ENCODE measurements at places on chromosomes 11 and 22. TPM values are rescaled to one million over a fixed set of nuclear protein-coding genes. Genes with fewer than 3 reads are reported as not detected.

GRCh38 chr22:30637701-30638114, 2.1 kb downstream of the SLC35E4 start:
- DNase-seq, result no peak

Gene DBX1
- not detected for total RNA-seq

DNA sequence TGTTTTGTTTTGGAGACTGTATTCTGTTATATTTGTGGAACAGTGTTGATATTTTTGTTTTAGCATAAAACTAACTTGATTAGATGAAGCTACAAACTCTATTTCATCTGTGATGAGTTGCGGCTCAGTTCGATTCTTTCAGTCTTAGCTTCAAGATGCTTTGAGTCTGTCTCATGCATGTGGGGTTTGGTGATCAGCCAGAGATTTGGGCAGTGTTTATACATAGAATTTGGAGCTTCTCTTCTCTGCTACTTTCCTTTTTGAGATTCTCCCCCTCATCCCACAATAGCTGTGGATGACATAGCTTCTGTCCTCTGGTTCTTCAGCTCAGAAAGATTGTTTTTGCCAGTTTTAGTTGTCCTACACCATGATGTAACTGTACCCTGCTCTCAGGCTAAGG, 90.4 kb downstream of the ARHGAP20 start:
- DNase-seq, result no peak

DNA sequence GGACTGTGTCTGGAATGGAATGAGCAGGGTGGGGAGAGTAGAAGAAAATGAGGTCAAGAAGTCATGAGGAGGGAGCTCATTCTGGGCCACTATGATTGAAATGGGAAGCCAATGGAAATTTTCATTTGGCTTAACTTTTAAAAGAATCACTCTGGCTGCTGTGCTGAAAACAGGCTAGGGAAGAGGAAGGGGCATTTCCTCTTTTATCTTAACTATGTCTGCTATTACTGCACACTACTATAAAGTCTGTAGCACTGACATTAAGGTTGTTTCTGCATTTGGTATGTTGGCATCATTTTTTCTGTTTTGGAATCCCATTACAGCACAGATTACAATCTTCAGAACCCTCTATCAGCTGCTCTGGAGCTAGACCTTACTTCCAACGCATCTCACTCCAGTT, 8.2 kb downstream of the PATL1 start:
- no peak for DNase-seq

GRCh38 chr11:74008373-74009229, at the start of gene UCP3:
Gene UCP3, minus strand, starts transcription at chr11:74009085. Its CDS starts 2,043 bp downstream, at chr11:74007042.
- DNase-seq, result peak; percentile 39

- no peak for DNase-seq
Measured at GRCh38 chr11:110071197-110071596, 22.0 kb upstream of the ZC3H12C start.

Gene KRTAP5-10
- total RNA-seq, result not detected

Gene OR52I2
- total RNA-seq, result not detected

DNA sequence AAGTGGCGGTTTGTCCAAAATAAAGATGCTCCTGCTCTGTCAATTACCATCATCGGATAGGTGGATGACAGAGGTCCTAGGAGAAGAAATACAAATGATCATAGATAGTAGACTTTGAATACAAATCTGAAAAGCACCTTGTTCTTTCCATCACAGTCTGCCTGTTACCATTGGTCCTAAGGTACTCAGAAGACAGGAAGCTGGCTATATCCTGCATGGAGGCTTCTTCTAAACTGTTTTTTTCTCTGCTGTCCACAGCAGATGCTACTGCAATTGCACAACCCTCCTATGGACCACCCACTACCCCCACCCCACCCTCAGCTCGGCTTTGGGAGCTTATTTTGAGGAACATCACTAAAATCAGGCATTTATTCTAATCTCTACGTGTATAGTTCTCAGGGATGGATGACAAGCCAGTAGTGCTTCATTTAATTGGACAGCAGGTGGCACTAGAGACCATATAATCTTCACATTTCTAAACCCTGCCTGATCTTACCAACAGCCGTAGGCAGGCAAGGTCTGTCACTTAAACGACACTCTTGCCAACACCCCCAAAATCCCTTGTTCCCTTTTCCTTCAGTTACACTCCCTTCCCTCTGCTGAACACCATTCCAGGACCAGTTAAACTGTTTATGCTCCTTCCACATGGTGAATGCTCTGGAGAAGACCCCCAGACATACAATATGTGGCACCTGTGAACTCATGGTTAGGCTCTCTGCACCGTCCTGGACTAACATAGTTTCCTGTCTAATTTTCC, 6.6 kb upstream of the PTS start:
- peak; percentile 91 for DNase-seq

- no peak for DNase-seq
Measured at GRCh38 chr22:44705022-44705297, 3.0 kb downstream of the PRR5 start.

DNA sequence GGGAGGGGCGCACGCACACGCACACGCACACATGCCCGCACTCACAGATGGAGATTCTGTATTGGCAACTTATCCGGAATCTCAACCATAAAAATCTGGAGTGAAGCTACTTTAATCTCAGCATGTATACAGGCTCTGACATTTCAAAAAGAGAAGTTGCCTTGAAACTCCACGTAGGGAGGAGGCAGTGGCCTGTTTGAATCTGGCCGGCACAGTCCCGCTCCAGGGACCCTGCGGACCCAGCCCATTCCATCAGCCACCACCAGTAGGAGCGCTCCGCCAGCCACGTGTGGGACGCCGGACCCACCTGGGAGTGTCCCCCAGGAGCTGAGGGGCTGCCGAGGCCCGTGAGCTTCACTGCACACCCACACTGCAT, 1.9 kb upstream of the SYT8 start:
- DNase-seq, result peak; percentile 8

- DNase-seq, result no peak
Measured at GRCh38 chr22:39359659-39360195, 9.9 kb downstream of the SYNGR1 start.

Gene C11orf21
- total RNA-seq, result 325 TPM

DNA sequence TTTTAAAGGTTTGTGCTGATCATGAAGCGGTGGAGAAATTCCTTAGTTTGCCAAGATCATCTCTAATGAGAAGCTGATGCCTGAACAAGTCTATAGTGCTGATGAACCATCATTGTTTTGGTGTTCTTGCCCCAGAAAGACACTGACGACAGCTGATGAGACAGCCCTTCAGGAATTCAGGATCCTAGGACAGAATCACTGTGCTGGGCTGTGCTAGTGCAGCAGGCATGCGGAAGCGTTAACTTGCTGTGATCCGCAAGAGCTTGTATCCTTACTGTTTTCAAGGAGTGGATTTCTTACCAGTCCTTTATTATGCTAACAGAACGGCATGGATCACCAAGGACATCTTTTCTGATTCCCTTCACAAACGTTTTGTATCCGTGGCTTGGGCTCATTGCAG, 104.1 kb downstream of the TBC1D22A start:
- no peak for DNase-seq

DNA sequence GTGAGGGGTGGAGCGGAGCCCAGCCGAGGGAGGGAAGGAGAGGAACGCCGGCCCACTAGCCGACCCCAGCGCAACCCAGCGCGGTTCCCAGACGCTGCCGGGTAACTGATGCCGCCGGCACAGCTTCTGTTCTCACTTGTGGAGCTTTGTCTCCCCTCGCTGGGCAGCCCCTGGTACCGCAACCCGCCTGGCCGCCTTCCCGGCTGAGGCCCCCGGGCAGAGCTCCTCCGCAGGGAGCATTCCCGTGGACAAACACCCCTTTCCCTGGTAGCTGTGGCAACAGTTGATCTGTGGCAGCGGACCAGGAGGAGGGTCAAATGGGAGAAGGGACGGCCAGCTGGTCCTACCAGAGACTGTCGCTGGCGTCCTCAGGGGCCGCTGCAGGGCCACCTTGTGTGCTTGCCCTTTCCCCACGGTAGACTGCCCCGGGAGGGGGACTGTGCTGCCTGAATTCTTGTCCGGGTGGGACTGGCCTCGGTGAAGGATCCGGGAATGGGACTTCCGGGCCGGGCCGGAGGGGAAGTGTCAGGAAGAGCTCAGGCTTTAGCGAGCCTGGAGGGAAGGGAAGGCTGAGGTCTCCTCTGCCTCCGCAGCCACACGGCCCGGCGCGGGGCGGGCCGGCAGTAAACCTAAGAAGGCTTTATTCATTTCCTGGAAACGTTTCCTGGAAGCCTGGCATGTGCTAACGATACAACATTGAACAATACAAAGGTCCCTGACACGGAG, 468.0 kb downstream of the OPCML start:
- no peak for DNase-seq

Gene PRG3
- total RNA-seq, result not detected

DNA sequence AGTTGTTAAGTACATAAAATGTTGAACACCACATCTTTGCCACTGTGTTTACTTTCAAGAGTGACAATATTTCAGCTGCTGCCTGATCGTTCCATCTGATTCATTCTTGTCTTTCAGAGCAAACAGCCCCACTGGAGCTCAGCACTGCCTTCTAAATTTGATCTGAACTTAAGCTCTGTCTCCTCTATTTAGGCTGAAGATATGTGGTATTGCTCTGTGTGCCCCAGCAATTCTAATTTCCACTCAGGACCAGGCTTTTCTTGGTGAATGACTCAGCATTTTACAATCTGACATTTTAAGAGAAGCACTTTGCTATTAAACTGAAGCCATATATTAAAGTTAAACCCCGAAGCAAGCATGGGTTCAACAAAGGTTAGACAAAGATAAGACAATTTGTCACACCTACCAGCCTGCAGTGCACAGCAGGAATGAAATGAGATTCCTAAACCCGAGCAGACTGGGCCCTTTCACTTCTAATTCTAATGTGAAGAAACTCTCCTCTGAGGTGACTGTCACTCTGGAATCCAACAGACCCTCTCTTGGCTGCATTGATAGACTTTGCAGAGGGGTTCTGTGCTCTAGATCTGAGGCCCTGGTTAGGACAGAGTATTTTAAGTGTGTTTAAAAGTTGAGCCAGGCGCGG, 41.7 kb upstream of the PLET1 start:
- no peak for DNase-seq

DNA sequence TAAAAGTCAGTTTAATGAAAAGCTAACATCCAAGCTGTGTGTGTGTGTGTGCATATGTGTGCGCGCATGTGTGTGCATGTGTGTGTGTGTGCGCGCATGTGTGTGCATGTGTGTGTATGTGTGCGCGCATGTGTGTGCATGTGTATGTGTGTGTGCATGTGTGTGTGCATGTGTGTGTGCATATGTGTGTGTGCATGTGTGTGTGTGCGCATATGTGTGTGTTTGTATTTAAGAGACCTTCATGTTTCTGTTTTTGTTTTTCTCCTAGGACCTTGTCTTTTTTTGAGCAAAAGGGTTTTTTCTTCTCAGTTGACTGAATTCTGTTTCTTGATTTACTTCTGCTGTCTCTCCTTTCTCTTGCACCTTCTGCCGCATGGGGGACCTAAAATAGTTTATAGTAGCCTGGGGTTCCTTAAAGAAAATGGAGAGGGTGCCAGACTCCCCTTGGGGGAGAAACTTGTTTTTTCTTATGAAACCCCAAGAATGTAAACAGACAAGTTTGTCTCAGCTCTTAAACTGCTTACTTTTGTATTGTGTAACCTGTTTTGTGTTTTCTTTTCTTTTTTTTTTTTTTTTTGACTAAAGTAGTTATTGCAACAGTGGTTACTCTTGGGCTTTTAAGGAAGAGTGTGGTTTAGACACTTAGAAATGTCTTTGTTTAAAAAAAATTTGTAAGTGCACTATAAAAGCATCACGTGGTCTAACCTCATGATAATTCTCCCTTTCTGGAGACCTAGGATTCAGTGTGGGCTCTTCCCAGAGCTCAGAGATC, 53.0 kb downstream of the OSBPL5 start:
- DNase-seq, result no peak

- DNase-seq, result no peak
Measured at GRCh38 chr11:129722529-129722928, 93.1 kb upstream of the TMEM45B start.

- DNase-seq, result no peak
Measured at GRCh38 chr11:1149545-1149944, 8.2 kb upstream of the MUC5AC start.

GRCh38 chr11:125433454-125434121, 62.5 kb downstream of the FEZ1 start:
- DNase-seq, result peak; percentile 20

DNA sequence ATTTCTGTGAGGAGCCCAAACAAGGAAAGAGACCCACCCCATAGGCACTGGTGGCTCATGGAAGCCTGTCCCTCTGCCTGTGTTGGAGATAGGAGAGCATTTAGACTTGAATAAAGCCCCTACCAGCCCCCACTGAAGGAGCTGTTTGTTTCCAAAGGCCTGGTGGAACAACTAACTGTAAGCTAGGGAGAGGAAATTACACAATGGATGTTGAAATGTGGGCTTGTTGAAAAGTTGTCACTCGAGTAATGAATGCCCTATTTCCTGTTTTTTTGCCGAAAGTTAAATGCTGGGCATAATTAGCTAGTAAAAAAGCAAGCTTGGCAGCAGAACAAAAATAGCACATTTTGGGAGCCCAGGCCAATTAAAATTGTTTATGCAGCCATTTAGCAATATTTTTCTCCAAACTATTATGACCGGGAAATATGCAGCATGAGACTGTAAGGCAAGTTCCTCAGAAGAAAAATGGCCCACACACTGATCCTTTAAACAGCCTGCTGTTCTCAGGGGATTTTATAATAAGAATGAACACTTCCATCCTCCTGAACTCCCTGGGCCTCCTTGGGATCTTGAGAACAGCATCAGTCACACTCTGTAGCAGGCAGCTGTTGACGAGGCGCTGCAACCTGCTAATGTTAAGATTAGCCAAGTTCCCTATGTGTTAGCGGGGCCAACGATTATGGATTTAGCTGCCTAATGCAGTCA, 38.6 kb upstream of the LMO2 start:
- no peak for DNase-seq

DNA sequence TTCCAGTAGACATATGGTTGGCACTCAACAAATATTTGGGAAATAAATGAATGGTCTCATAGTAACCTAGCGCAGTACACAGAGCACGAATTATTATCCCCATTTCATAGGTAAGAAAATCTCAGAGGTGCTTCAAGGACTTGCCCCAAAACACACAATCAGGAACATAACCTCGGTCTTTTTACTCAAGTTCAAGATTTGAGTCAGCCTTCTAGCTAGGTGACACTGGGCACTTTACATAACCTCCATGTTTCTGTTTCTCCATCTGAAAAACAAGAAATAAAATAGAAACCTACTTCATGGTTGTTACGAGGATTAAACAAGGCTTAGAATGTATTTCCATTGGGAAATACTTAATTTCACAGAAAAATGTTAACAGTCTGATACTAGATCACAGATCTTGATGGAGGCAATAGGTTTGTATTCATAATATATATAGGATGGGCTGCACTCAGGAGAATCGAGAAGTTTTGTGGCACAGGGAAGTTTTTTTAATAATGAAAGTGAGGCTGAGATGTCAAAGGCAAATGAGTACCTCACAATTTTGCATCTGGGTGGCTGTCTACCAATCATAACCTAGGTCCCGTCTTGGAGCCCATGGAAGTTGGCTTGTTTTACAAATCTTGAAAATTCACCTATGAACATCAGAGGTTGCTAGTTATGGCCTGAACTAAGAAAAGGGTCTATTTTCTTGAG, 147.4 kb upstream of the ZC3H12C start:
- DNase-seq, result no peak

- DNase-seq, result no peak
Measured at GRCh38 chr22:49718396-49718795, 109.3 kb downstream of the BRD1 start.

- no peak for DNase-seq
Measured at GRCh38 chr11:31645747-31646146, 136.2 kb downstream of the ELP4 start.
